Breast epithelium (tissue), 4 donors: ENCODE measurements at places on chromosomes 3 and 15. TPM values are rescaled to one million over a fixed set of nuclear protein-coding genes. Genes with fewer than 3 reads are reported as not detected.

The MYO5C gene
- 16.6 TPM for total RNA-seq

The FBXO40 gene
- not detected for total RNA-seq

The MKRN3 gene
- total RNA-seq, result 0.98 TPM

The SELENOT gene
- 127 TPM for total RNA-seq

The SAXO2 gene
- 2.3 TPM for total RNA-seq

The SPSB4 gene
- 1.3 TPM for total RNA-seq

The MAP6D1 gene
- 1.8 TPM for total RNA-seq

The EPHA3 gene
- 1.0 TPM for total RNA-seq

The LIPH gene
- total RNA-seq, result not detected

The SLC25A36 gene
- total RNA-seq, result 74.7 TPM

The NMNAT3 gene
- 9.2 TPM for total RNA-seq

The ANXA2 gene
- total RNA-seq, result 923 TPM

The SLC12A1 gene
- not detected for total RNA-seq

The ITPKA gene
- total RNA-seq, result 0.15 TPM

The OXTR gene
- 0.32 TPM for total RNA-seq

The SEMA3G gene
- total RNA-seq, result 70.1 TPM

The CACNA2D3 gene
- 2.3 TPM for total RNA-seq

The GABRR3 gene
- total RNA-seq, result not detected

The STARD5 gene
- 3.2 TPM for total RNA-seq
